Esophagus muscularis mucosa (tissue), 4 donors: ENCODE measurements at places on chromosomes 6 and 20. TPM values are rescaled to one million over a fixed set of nuclear protein-coding genes. Genes with fewer than 3 reads are reported as not detected.
A peak's percentile ranks its signal among the peaks of the same experiment; 100 is the strongest.

Gene CFB
- total RNA-seq, result 11.6 TPM

- DNase-seq, result peak; percentile 60
- no peaks in the 10 kb centered on the region for H3K4me1 ChIP-seq
- no peak overlapping the region for H3K4me3 ChIP-seq
- no peak overlapping the region for H3K27ac ChIP-seq
- H3K27me3 ChIP-seq, result peaks cover 12% of the 10 kb centered on the region
Observed at GRCh38 chr20:23584434-23585199, 16.3 kb upstream of the CST9L start.

DNA sequence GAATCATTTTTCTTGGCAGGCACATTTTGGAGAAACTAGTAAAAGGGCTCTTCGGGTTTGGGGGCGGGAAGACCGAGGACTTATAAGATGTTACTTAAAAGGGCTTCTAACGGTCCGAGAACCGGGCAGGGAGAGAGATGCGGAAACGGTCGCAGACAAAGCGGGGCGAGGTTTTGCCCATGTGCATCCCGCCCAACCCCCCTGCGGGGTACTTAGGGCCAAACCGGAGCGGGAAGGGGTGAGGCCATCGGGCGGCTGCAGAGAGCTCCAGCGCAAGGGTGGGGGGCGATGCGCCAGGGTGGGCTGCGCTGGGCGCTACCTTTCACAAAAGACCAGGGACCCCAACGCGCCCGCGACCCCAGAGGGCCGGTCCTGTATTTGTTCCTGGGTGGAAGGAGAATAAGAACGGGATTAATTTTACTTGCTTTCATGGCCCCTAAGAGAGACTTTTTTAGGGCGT is 616 bp downstream of the TUBB start:
- peak overlapping the region; percentile 98 for H3K27ac ChIP-seq
- H3K4me3 ChIP-seq, result peak overlapping the region; percentile 82
- no peaks in the 10 kb centered on the region for H3K27me3 ChIP-seq
- peaks cover 39% of the 10 kb centered on the region for H3K36me3 ChIP-seq
- peaks cover 68% of the 10 kb centered on the region for H3K4me1 ChIP-seq

DNA sequence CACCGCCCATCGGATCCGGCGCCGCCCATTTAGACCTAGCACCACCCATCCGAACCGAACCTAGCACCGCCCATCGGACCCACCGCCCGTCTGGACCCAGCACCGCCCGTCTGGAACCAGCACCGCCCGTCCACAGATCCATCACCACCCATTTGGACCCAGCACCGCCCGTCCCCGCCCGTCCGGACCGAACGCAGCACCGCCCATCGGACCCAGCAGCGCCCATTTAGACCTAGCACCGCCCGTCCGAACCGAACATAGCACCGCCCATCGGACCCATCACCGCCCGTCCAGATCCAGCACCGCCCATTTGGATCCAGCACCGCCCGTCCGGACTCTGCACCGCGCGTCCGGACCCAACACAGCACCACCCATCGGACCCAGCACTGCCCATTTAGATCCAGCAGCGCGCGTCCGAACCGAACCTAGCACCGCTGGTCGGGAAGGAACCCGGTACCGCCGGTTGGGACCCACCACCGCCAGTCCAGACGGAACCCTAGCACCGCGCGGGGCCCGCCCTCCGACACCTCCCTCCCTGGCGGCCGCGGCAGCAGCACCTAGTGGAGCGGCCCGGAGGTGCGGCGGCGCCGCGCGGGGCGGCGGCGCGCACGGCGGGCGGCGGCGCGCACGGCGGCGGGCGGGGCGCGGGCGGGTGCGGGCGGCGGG is 348 bp upstream of the AFDN start:
- peaks cover 14% of the 10 kb centered on the region for H3K4me1 ChIP-seq
- peak overlapping the region; percentile 55 for H3K27ac ChIP-seq
- no peaks in the 10 kb centered on the region for H3K36me3 ChIP-seq
- no peaks in the 10 kb centered on the region for H3K27me3 ChIP-seq
- DNase-seq, result no peak

DNA sequence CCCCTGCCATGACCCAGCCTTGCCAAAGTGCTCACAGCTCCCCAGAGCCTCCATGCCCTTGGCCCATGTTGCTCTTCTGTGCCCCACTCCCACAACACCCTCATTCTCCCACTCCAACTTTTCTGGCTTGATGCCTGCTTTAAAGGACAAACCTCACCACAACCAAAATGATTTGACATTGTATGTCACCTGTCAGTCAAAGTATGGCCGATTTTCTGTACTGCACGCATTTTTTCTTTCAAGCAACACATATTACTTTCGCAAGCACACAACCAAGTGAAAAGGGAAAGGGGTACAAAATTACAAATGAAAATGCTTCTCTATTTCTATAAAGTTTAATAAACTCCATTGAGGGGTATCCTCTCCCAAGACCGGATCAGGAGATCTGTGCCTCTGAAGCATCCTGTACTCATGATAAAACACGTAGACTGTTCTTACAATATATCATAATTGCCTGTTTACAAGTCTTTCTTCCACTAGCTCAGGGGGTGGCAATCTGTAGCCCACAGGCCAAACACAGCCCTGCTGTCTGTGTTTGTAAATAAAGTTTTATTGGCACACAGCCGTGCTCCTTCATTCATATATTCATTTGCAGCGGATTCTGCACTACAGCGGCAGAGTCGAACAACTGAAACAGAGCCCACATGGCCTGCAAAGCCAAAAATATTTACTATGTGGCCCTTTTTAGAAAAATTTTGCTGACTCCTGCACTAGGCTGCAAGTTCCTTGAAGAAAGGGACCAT is 32.5 kb downstream of the SLC22A23 start:
- no peaks in the 10 kb centered on the region for H3K36me3 ChIP-seq
- H3K4me3 ChIP-seq, result no peak overlapping the region
- H3K27ac ChIP-seq, result no peak overlapping the region
- H3K27me3 ChIP-seq, result no peaks in the 10 kb centered on the region

GRCh38 chr6:106757722-106758467 is 128.5 kb downstream of the QRSL1 start:
- no peaks in the 10 kb centered on the region for H3K27me3 ChIP-seq
- H3K4me1 ChIP-seq, result no peaks in the 10 kb centered on the region
- H3K4me3 ChIP-seq, result no peak overlapping the region
- H3K36me3 ChIP-seq, result no peaks in the 10 kb centered on the region

Gene CST5
- 1.4 TPM for total RNA-seq

- no peak for DNase-seq
- H3K27me3 ChIP-seq, result no peaks in the 10 kb centered on the region
- H3K36me3 ChIP-seq, result peaks cover 37% of the 10 kb centered on the region
- H3K4me1 ChIP-seq, result peaks cover 18% of the 10 kb centered on the region
Observed at GRCh38 chr6:138774370-138774769, 801 bp downstream of the CCDC28A start.

Gene PTCRA
- not detected for total RNA-seq

Gene C4A
- total RNA-seq, result 109 TPM

- H3K4me3 ChIP-seq, result no peak overlapping the region
- DNase-seq, result no peak
- no peaks in the 10 kb centered on the region for H3K36me3 ChIP-seq
- no peak overlapping the region for H3K27ac ChIP-seq
- H3K27me3 ChIP-seq, result no peaks in the 10 kb centered on the region
- H3K4me1 ChIP-seq, result peaks cover 4% of the 10 kb centered on the region
Observed at GRCh38 chr6:101663100-101663499, 269.6 kb downstream of the GRIK2 start.
